Stimulated activated CD8-positive, alpha-beta memory T cell treated with anti-CD3 and anti-CD28 coated beads, Interleukin-7, amount 100 ng/mL, for 1 hour (primary cell): ENCODE measurements at places on chromosomes 5 and 9.

DNA sequence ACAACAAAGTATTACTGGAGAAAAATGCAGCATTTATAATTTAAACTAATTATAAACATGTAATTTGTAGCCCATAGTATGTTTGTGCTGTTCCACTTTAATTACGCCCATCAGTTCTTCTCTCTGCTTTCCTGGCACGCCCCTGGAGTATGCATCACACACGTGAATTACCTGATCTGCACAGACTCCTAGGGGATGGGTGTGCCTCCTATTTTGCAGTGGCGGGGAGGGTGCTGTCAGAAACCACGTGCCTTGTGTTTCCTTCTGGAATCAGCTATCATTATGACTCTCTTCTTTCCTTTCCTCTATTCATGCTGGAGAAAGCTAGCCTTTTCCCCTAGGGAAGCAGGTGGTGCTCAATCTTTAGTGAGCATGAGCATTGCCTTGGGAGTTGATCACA, 43.3 kb downstream of the RPS23 start:
- DNase-seq, result no peak

DNA sequence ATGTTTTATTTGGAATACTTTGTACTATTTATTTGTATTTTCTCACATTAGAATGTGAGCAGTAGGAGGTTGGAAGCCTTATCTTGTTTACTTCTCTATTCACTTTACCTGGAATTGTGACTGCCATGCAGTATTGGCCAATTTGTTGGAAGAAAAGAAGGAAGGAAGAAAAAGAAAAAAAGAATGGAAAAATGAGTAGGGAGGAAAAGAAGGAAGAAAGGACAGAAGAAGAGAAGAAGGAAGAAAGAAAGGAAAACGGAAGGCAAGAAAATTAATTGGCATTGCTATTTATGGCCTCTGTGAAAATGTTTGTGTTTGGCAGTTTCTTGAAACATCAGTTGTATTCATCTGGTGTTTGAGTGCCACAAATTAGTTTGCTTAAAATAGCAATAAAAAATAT, 575.2 kb upstream of the ZNF608 start:
- no peak for DNase-seq

DNA sequence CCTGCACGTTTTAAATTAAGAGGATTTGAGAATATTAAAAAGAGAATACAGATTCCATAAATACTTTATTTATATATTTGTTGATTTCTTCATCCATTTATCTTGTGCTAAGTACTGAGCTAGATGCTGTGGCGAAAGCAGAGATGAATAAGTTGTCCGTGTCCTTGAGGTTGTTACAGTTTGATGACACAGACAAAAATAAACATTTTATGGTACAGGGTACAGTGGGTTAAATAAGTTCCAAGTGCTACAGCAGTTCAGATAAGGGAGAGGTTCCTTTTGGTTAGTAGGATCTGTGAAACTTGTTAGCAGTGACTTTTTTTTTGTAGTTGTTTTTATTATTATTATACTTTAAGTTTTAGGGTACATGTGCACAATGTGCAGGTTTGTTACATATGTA, 50.2 kb downstream of the MACIR start:
- no peak for DNase-seq

DNA sequence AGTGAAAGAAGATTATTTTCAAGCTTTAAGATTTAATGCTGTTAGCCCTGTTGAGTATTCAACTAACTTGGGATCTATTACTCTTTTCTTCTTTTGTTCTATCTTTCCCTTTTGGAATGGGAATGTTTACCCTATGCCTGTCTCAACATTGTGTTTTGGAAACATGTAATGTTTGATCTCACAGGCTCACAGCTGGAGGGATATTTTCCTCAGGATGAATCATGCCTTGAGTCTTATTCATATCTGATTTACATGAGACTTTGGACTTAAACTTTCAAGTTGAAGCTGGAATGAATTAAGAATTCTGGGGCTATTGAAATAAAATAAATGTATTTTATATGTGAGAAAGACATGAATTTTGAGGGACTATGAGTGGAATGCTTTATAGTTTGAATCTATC, 607.8 kb upstream of the PTGER4 start:
- no peak for DNase-seq

DNA sequence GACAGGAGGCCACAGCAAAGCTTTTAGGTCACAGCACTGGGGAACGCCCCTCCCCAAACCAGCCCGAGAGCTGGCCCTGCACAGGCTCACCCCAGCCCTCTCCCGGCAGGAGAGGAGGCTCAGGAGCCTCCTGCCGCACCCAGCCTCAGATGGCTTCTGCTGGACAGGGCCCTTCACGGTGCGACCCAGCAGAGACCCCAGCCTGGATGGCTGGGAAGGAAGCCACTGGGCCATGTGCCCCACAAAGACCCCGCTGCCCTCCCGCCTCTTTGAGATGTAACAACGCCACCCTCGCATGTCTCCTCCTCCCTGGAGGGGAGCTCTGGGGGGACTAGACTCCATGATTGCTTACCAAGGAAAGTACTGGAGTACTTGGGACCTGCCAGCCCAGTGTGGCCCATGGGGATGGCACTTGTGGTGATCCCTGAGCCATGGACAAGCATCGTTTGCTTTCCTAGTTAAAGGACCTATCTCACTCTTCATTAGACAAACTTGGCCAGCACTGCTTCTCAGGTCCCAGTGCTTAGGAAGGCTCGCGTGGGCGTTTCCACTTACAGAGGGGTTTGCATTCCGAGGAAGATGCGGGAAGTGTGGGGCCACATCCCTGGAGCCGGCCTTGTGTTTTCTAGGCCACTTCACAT, 9.0 kb downstream of the MYMK start:
- no peak for DNase-seq

DNA sequence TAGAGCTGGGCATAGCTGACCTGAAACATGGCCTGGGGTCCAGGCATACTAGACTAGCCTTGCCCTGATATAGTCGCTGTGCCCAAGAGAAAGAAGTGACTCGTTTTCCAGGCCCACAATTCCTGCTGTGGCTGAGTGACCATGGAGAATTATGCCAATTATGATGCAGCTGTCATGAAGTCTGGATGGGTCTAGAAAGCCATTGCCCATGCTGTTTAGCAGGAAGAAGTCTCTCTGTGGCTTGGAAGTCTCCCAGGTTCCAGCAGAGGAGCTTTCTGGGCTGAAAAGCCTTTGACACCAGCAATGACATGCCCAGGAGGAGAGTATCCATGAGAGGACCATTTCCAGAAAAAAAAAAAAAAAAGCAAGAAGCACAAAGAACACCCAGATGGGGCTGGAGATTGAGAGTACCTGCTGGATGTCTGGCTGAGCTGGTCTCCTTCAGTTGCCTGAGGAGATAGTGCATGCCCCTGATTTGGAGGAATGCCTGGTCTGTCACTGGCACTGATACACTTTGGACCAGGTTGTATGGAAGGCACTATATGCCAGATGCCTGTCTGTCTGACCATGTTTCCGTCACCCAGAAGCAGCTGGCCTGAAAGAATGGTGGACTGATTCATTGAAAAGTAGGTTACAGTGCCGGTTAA, 128.0 kb upstream of the EPB41L4A start:
- no peak for DNase-seq

DNA sequence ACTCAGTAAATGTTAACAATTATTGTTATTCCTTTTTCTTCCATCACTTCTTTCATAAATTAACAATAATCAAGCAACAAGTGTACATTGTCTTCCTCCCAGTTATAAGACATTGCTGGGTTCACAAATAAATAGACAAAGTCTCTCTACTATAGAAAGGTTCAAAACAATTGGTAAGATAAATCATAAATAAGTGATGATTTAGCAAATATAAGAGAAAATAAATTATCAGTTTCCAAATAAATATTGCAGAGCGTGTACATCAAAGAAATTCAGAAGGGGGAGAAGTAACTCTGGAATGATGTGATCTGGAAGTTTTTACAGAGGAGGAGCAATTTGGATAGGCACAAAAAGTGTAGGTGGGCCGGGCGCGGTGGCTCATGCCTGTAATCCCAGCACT, 114.2 kb downstream of the BASP1 start:
- DNase-seq, result no peak

DNA sequence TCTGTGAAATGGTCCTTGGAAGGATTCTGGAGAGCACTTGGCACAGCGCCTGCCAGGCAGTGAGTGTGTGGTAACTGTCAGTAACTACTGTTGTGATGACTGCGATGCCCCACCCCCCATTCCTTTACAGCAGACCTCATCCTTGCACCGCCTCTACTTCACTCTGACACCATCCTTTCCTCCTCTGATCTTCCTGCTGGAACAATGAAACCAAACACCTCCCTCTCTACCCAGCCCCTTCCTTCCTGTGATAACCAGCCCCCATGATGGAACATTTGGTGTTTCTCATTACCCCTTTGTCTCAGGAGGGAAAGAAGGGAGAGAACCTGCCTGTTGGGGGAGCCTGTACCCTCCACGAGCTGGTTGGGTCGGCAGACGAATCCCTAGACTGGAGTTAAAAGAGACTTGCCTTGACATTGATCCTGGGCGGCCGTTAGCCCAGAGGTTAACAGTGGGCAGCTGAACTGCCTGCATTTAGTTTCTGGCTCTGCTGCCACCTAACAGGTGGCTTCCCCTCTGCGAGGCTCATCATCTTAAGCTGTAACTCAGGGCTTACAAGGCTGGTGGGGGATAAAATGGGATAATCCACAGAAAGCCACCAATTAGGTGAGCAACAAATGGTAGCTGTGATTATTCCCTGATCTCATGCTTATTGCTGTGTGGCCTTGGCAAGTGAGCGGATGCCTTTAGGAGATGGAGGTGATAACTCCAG, 34.2 kb upstream of the GRPEL2 start:
- no peak for DNase-seq

- no peak for DNase-seq
These were observed 159.4 kb downstream of the MACROH2A1 start for GRCh38 chr5:135239453-135240282.

DNA sequence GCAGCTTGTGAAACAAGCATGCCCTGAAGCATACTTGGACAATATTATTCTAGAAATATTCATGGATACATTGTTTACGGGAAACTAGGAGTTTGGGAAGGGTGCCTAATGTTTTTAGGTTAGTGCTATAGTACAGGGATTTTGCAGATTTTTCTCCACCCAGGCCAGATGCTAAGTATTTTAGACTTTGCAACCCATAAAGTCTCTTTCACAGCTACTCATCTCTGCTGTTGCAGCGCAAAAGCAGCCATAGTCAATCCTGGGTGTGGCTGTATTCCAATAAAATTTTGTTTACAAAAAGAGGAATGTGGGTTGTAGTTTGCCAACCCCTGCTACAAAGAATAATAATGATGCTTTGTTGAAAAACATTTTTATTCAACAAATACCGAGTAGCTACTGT, 106.2 kb downstream of the CEMIP2 start:
- no peak for DNase-seq

DNA sequence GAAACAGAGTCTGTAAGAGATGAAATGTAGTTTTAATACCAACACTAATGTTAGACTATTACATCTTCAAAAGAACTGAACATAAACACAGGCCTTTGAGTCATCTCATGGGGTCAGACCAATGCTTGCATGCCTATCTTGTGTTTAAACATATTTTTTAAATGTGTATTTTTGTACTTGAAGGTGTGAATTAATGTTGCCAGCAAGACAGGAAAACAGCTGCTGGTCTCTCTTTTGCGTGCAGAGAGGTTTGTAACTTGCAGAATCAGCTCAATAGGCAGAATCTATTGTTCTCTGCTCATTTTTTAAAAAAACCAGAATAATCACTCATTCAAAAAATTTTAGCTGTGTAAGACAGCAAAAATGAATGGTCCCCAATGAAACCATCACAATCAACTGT, 180.2 kb downstream of the ALDH1A1 start:
- DNase-seq, result no peak

DNA sequence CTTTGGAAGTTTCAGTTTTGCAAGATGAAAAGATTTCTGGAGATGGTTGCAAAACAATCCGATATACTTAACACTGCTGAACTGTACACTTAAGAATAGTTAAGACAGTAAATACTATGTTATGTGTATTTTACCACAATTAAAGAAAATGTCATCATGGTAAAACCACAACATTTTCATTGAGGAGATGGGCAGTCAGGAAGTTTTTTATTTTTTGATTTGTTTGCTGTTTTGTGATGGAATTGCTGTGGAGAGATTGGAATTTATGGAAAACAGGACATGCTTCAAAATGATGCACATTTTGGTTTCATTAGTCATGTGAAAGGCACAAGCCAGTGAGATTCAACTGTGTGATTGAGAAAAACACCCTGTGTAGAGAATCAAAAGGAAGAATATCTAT, 90.5 kb upstream of the AGXT2 start:
- DNase-seq, result no peak

GRCh38 chr9:12816656-12817101, 41.9 kb downstream of the LURAP1L start:
- no peak for DNase-seq

- DNase-seq, result no peak
These were observed 288.7 kb downstream of the CEMIP2 start for GRCh38 chr9:71479621-71480020.

GRCh38 chr9:136352682-136353081, 10.9 kb downstream of the DNLZ start:
- DNase-seq, result no peak

DNA sequence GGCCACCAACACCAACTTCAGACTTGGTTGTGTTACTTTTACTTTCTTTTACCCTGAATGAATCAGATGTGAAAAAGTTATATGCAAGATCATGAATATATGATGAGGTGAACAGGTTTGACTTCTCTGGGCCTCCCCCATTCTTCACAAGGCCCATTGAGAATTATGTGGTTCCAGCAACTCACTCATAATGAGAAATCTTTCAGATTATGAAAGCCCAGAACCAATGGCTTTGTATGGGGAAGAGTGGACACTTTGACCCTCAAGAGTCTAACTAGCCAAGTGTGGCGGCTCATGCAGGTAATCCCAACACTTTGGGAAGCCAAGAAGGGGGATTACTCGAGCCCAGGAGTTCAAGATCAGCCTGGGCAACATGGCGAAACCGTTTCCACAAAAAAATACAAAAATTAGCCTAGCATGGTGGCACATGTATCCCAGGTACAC, 16.1 kb upstream of the LNPEP start:
- no peak for DNase-seq

GRCh38 chr9:83204047-83204446, 141.1 kb upstream of the RASEF start:
- no peak for DNase-seq

DNA sequence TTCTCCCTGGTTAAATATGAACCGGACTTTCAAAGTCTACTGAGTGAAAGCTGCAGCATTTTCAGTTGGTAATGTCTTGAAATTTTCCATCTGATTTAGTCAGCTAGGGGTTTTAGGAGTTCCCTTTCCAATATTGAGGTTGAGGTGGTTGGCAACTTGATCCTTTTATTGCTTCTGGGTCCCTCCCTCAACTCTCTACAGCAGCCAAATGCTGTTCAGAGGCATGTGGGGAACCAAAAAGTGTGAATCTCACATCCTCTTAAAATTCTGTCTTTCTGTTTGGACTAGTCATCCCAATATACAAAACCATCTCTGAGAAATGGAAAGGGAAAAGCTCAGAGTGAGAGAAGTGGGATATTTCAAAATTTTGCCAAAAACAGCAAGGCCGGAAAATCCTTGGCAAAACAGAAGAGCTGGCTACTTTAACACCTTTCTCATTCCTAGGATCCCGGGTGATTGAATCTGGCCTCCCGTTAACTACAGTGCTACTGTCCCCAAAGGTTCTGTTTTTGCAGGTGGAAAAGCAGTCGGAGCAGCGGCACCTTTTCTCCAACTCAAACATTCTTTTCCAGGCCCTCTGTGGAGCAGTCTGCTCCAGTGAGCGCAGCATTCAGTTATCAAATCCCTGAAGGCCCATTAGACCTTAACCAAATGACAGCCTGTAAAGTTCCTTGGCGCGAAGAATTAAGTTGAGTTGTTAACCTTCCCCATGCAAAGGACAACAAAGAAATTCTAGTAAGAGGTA, 345.9 kb upstream of the NUDT12 start:
- no peak for DNase-seq

- no peak for DNase-seq
These were observed 488.0 kb downstream of the PRELID2 start for GRCh38 chr5:145347026-145347616.
